ENCODE measurements at places on chromosomes 5 and 9. TPM values are rescaled to one million over a fixed set of nuclear protein-coding genes. Genes with fewer than 3 reads are reported as not detected.

The C6 gene
- 0.49 TPM for total RNA-seq

The FXN gene
- 0.68 TPM for total RNA-seq

The FREM1 gene
- total RNA-seq, result 24.8 TPM

The PCDHA9 gene
- 0.35 TPM for total RNA-seq

The PHAX gene
- total RNA-seq, result 23.4 TPM

The GLDC gene
- total RNA-seq, result 7.9 TPM

The UBE2QL1 gene
- 3.2 TPM for total RNA-seq

DNA sequence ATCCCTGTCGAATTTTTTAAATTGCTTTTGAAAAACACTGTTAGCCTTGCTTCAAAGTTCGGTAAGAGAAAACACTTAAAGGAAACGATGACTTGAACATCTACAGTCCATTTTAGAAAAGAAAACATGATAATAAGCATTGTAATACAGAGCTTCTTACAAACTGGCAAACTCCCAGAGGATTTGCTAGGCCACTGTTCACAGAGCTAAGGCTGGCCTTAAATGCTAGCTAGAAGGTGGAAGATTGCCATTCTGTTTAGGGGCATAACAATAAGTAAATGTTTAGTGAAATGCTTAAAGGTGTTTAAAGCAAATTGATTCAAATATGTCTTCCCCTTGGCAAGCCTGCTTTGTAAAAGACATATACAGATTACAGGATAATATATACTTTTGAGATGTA, 169.6 kb downstream of the TLE4 start:
- H3K4me3 ChIP-seq, result no peak overlapping the region
- no peak overlapping the region for H3K27ac ChIP-seq
- peaks cover 13% of the 10 kb centered on the region for H3K4me1 ChIP-seq
- no peak for DNase-seq
- H3K36me3 ChIP-seq, result no peaks in the 10 kb centered on the region

DNA sequence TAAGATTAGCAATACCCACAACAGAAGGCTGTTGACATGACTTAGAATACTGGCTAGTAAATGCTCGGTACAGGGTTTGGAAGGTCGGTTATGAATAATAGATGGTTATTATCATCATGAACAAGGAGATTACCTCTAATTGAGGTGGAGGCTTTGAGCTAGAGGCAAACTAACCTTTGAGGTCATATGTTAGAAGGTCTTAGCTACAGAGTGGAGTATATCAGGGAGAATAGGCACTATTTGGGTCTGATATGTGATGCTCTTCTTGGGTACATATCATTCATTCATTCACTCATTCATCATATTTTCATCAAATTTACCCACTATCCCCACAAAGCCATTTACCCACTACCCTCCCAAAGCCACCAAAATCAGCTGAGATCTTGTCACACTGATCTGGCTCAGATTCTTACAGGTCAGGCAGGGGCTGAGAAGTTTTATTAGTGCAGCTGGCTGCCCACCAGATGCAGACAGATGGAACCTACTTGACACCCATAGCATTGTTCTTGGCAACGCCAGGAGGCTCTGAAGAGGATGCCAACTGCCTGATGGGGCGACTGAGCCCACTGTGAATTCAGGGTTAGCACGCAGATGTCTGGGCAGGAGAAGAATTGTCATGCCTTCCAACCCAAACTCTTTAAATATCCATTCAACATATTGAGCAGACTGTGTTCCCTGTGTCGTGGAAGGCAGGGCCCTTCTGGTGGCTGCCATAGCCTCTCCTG, 90.2 kb upstream of the SH3PXD2B start:
- DNase-seq, result no peak
- no peaks in the 10 kb centered on the region for H3K36me3 ChIP-seq
- H3K4me1 ChIP-seq, result no peaks in the 10 kb centered on the region
- no peak overlapping the region for H3K27ac ChIP-seq
- no peak overlapping the region for H3K4me3 ChIP-seq

GRCh38 chr9:97857606-97858392, 4.8 kb downstream of the FOXE1 start:
- no peak overlapping the region for H3K4me3 ChIP-seq
- DNase-seq, result no peak
- peaks cover 16% of the 10 kb centered on the region for H3K27me3 ChIP-seq
- H3K4me1 ChIP-seq, result peaks cover 17% of the 10 kb centered on the region
- no peaks in the 10 kb centered on the region for H3K36me3 ChIP-seq

- H3K36me3 ChIP-seq, result no peaks in the 10 kb centered on the region
- H3K4me1 ChIP-seq, result peaks cover 54% of the 10 kb centered on the region
- DNase-seq, result no peak
- H3K27me3 ChIP-seq, result no peaks in the 10 kb centered on the region
Measured at GRCh38 chr5:72291601-72292000, 28.4 kb downstream of the MRPS27 start.

GRCh38 chr5:97529354-97529985, 346.4 kb upstream of the RIOK2 start:
- no peak for DNase-seq
- H3K4me1 ChIP-seq, result no peaks in the 10 kb centered on the region

DNA sequence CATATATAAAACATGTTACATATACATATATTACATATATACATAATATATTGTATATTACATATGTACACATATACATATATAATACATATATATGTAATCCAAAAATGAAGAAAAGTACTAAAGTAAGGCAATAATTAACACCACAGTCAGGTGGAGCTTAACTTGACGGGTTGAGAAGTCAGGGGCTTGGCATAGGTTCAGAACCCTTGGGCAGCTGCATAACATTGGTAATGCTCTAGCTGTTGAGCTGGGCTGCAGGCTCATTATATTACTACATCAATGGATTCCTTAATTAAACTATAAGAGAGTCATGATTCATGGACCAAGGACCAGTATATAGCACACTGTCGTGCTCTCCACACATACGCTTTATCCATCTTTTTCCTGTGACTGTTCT, 435.2 kb upstream of the ADAMTS16 start:
- H3K27me3 ChIP-seq, result no peaks in the 10 kb centered on the region
- no peaks in the 10 kb centered on the region for H3K36me3 ChIP-seq
- H3K4me1 ChIP-seq, result no peaks in the 10 kb centered on the region
- no peak overlapping the region for H3K27ac ChIP-seq
- no peak for DNase-seq

DNA sequence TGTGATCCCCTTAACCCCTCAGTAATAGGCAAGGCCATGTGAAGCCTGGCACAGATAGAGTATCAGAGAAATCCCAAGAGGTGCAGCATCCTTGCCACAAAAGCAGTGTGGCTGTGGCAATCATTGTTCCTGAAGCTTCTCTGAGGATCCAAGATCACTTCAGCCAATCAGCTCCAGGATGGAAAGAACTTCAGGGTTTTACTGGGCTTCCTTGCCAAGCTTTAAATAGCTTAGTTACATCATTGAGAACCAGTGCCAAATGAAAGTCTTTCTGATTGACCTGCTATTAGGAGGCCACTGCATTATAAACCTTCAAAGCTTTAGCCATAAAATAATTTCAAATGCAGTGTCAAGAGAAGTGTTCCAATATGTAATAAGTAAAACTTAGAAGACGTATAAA, 430.6 kb downstream of the PIK3R1 start:
- H3K27me3 ChIP-seq, result no peaks in the 10 kb centered on the region
- no peak overlapping the region for H3K27ac ChIP-seq
- no peak overlapping the region for H3K4me3 ChIP-seq
- DNase-seq, result no peak

DNA sequence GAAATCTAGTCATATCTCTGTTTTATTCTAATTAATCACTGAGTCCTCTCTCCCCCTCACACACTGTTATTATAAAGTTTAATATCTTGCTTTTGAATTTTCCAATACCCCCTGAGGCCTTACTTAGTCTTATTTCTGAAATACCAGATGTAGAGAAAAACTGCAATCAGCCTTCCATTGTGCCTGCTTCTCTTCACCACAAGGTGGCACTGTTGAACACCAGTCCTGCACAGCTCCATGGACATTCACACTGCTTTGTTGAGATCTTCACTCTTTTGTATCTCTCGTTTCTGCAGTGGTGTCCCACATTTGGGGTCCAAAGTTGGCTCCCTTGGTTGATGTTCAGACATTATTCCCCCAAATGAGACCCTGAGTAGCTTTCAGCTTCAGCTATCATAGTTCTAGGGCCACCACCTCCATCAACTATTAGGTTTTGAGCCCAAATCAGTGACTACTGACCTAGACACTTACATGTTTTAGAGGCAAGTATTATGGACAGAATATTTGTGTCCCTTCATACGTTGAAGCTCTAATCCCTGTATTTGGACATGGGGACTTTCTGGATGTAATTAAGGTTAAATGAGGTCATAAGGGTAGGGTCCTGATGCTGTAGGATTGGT, 24.3 kb downstream of the BOD1 start:
- peaks cover 5% of the 10 kb centered on the region for H3K36me3 ChIP-seq
- H3K27me3 ChIP-seq, result no peaks in the 10 kb centered on the region
- no peak overlapping the region for H3K4me3 ChIP-seq
- no peak for DNase-seq
- peaks cover 21% of the 10 kb centered on the region for H3K4me1 ChIP-seq

GRCh38 chr9:20663133-20663532, 20.9 kb upstream of the FOCAD start:
- no peaks in the 10 kb centered on the region for H3K36me3 ChIP-seq
- no peak overlapping the region for H3K27ac ChIP-seq
- no peak overlapping the region for H3K4me3 ChIP-seq
- DNase-seq, result no peak
- H3K4me1 ChIP-seq, result no peaks in the 10 kb centered on the region

DNA sequence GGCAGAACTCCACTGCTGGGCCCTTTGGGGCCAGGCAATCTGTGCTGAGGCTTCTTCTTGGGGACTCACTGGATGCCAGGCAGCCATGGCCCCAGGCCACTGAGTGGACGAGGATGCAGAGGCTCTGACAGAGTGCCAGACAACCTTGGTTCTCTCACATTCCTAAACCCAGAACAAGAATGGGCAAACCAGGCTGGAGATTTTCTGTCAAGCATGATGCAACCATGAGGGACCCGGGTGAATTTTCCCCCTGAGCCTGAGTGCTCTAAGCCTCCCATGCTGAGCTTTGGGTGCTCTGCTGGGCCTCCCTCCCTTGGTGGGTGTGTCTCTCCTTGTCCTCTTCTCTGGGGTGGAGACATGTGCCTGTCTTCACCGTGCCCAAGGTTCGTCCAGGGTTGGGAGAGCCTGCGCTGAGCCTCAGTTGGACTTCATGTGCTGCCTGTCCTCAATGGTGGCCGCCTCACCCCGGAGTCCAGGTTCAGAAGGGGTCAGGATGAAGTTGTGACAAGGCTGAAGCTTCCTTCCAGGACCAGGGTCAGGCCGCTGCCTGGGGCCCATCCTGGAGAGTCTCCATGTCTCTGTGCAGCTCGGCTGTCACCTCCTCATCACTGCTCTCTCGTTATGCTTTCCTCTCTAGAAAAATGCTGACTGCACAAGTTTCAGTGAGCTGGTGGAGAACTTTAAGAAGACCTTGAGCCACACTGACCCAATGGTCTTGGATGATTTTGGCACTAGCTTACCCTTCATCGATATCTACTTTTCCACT, 24.1 kb downstream of the PITX1 start:
- no peak overlapping the region for H3K27ac ChIP-seq
- no peak for DNase-seq
- peaks cover 13% of the 10 kb centered on the region for H3K4me1 ChIP-seq
- H3K4me3 ChIP-seq, result no peak overlapping the region
- no peaks in the 10 kb centered on the region for H3K36me3 ChIP-seq

DNA sequence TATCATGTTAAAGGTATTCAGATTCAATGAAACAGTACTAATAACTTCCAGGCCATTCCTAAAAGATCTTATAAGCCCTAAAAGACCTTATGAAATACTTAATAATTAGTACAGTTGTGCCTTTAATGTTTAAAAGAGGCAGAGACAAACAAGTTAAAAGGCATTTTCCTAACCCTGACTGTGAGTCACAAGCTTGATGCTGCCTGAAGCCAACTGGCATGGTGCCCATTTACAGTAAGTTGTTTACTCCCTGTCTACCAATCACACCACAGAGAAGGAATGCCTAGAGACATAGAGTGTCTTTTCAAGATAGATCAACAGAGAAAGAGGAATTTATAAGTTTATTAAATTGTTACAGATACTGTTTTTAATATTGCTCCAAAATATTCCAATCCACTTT, 47.8 kb downstream of the NR3C1 start:
- H3K4me3 ChIP-seq, result no peak overlapping the region
- DNase-seq, result no peak
- no peaks in the 10 kb centered on the region for H3K36me3 ChIP-seq
- no peaks in the 10 kb centered on the region for H3K27me3 ChIP-seq

GRCh38 chr5:107580889-107581820, 89.6 kb downstream of the EFNA5 start:
- peaks cover 13% of the 10 kb centered on the region for H3K4me1 ChIP-seq
- no peak for DNase-seq
- no peaks in the 10 kb centered on the region for H3K36me3 ChIP-seq
- peak overlapping the region; percentile 10 for H3K4me3 ChIP-seq

- H3K27me3 ChIP-seq, result no peaks in the 10 kb centered on the region
- no peaks in the 10 kb centered on the region for H3K4me1 ChIP-seq
- DNase-seq, result no peak
- no peak overlapping the region for H3K27ac ChIP-seq
- H3K4me3 ChIP-seq, result no peak overlapping the region
- H3K36me3 ChIP-seq, result no peaks in the 10 kb centered on the region
Measured at GRCh38 chr5:64818245-64818644, 49.5 kb downstream of the CWC27 start.

- H3K27ac ChIP-seq, result no peak overlapping the region
- no peaks in the 10 kb centered on the region for H3K27me3 ChIP-seq
- no peaks in the 10 kb centered on the region for H3K36me3 ChIP-seq
- H3K4me1 ChIP-seq, result no peaks in the 10 kb centered on the region
- H3K4me3 ChIP-seq, result no peak overlapping the region
- no peak for DNase-seq
Measured at GRCh38 chr9:98488571-98489312, 220.0 kb downstream of the GABBR2 start.

GRCh38 chr9:97632248-97632984, 752 bp downstream of the TSTD2 start:
- H3K27ac ChIP-seq, result peak overlapping the region; percentile 98
- peak overlapping the region; percentile 97 for H3K4me3 ChIP-seq
- no peaks in the 10 kb centered on the region for H3K27me3 ChIP-seq
- peak; percentile 22 for DNase-seq
- H3K36me3 ChIP-seq, result no peaks in the 10 kb centered on the region
- peaks cover 21% of the 10 kb centered on the region for H3K4me1 ChIP-seq
